ENCODE measurements at places on chromosomes 2 and 18.
A peak's percentile ranks its signal among the peaks of the same experiment; 100 is the strongest.

DNA sequence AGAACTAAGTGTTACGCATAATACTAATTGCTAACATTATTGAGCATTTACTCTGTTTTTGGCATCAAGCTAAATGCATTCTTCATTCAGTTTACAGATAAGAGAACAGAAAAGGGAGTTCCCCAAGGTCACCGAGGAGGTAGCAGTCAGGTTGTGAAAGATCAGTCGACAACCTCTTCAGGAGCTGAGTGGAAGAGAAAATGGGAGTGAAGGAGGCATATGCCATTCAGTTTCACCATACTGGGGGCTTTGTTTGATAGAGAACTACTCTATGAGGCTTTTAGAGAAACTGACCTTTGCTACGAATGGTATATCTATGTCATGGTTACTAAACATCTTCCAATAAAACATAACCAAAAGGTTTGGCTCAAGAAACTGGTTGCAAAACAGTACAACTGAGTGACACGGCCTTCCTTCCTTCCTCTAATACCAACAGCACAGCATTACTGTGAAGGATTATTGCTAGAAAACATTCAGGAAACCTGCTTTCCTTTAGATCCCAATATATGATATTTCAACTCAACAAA, 112.1 kb downstream of the RBMS1 start:
- DNase-seq, result no peak

DNA sequence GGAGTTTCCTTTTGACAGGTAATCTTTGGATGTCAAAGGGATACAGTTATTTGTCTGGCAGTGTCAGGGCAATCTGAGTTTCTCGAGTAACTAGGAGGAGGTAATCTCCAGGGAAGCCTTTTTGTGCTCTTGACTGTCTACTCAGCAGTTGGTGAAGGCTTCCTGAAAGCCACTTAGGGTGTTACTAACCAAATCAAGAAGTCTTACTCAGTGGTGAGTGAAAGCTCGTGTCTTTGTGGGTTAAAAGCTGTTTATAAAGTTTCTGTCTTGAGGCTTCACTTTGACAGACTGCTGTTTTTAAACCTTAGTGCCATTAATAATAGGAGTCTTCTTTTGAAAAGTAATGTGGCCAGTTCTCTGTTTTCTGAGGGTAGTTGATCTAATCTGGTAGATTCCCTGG, 1.7 kb downstream of the THSD7B start:
- no peak for DNase-seq

GRCh38 chr2:165725421-165725820, 68.6 kb downstream of the GALNT3 start:
- no peak for DNase-seq

DNA sequence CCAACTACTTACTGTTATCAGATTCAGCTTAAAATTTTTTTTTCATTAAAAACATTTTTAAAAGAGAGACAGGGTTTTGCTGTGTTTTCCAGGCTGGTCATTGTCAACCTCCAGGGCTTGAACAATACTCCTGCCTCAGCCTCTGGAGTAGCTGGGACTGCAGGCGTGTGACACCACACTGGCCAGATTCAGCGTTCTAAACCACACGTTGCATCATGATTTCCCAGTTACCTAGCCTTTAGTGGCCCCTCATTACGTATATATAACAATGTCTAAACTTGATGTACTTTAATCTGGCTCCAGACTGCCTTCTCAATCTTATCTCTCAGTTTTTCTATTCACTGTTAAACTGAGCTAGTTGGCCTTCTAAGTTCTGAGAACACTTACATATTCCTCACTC, 89.6 kb downstream of the COMMD1 start:
- no peak for DNase-seq

GRCh38 chr18:78738076-78738690, 241.4 kb upstream of the SALL3 start:
- no peak for DNase-seq

GRCh38 chr2:157182834-157183396, 74.6 kb upstream of the GALNT5 start:
- peak; percentile 9 for DNase-seq

GRCh38 chr2:120956486-120957156, 221.0 kb downstream of the GLI2 start:
- DNase-seq, result no peak

DNA sequence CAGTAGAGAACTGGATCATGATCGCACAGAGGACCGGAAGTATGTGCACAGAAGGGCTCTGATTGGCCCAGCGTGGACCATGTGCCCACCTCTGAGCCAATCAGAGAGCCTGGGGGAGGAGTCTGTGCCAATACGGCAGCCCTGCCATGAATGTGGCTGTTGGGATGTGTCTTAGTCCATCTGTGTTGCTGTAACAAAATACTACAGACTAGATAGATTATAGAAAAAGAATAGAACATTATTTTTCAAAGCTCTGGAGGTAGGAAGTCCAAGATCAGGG, 132.0 kb downstream of the NDUFA10 start:
- DNase-seq, result peak; percentile 9

DNA sequence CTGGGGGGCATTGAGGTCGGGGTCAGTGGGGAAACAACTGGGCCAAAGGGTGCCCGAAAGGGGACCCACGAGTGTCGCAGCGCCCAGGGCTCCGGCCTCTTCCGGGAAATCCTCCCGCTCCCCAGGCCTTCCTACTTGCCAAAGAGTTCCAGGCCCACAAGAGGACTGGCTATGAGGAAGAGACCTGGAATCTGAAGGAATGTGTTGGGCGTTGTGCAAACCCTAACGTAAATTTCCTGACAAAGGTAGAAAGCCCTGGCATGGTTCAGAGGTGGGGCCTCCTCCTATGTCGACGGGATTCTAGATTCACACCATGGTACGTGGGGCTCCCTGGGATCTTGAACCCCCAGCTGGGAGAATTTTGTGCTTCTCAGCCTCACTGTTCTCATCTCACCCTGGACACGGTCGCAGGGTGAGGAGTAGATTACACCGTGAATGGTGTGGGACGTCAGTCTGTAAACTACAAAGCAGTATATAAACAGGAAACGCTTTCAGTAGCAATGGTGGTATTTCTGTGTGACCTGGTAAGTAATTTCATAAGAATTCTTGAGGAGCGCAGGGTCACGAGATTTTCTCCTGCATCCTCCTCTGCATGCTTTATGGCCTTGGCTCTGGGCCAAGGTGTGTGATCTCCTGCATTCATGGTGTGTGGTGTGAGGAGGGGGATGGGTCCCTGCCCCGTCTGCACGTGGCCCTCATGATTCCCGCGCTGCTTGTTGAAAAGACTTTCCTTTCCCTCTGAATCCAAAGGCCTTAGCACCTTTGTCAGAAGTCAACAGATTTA, 868 bp downstream of the HSBP1L1 start:
- no peak for DNase-seq

- DNase-seq, result no peak
These were observed 335.7 kb downstream of the GALNT13 start for GRCh38 chr2:154207288-154208047.

DNA sequence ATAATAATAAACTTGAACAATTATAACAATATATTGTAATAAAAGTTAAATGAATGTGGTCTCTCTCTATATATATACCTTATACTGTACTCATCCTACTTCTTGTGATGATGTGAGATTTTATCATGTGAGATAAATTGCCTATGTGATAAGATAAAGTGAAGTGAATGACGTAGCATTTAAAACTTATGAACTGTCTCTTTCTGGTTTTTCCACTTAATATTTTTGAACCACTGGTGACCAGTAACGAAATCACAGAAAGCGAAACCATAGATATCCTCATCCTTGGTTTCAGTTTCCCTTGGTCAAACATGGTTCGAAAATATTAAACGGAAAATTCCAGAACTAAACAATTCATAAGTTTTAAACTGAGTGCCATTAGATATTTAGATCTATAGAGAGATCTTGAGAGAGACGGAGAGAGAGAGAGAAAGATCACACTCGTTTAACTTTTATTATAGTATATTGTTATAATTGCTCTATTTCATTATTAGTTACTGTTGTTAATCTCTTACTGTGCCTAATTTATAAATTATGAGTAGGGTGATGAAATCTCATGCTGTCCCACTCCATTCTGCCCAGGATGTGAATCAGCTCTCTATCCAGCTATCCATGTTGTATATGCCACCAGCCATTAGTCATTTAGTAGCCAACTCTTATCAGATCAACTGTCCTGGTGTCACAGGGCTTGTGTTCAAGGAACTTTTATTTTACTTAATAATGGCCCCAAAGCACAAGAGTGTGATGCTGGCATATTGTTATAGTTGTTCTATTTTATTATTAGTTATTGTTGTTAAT, 156.8 kb downstream of the THADA start:
- DNase-seq, result no peak

- no peak for DNase-seq
These were observed 203.4 kb downstream of the PDE11A start for GRCh38 chr2:177869209-177869608.

- DNase-seq, result no peak
These were observed 236.1 kb downstream of the GCA start for GRCh38 chr2:162579986-162580385.

Data from NCI-H446 (cell line).